ENCODE measurements at places on chromosomes 7 and 10. TPM values are rescaled to one million over a fixed set of nuclear protein-coding genes. Genes with fewer than 3 reads are reported as not detected.

The KEL gene
- not detected for total RNA-seq

The C10orf71 gene
- total RNA-seq: not detected

The BTBD16 gene
- not detected for total RNA-seq

The GIMAP2 gene
- 39.2 TPM for total RNA-seq

The BICC1 gene
- 0.48 TPM for total RNA-seq

The CYP17A1 gene
- total RNA-seq: not detected

The LDB3 gene
- not detected for total RNA-seq

The HMX2 gene
- total RNA-seq: not detected

The TMEM213 gene
- total RNA-seq: not detected

The NME8 gene
- total RNA-seq: not detected

The SPDYE11 gene
- total RNA-seq: not detected

Measured in vein endothelial cell (primary cell).